ENCODE measurements at places on chromosomes 4 and X.

GRCh38 chrX:17038681-17039161 lies 92.3 kb downstream of the REPS2 start:
- DNase-seq: no peak

DNA sequence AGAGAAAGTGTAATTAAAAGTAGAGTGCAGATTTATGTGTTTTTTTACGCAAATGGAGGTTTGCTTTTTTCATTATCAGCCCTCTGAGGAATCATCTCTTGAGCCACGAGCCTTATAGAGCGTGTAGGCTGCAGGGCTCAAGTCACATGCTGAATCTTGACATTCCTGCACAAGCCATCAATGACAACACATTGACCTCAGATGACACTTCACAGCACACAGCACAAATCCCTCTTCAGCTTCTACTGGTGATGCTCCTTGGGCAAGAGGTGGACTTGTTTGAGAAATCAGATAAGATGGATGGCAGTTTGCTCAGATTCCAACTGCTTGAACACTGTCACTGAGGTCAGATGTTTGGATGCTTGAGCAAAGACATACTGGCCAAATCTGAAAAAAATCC lies 250.6 kb downstream of the SNCA start:
- DNase-seq: no peak

GRCh38 chr4:142379277-142380051 lies 466.6 kb downstream of the INPP4B start:
- DNase-seq: no peak

DNA sequence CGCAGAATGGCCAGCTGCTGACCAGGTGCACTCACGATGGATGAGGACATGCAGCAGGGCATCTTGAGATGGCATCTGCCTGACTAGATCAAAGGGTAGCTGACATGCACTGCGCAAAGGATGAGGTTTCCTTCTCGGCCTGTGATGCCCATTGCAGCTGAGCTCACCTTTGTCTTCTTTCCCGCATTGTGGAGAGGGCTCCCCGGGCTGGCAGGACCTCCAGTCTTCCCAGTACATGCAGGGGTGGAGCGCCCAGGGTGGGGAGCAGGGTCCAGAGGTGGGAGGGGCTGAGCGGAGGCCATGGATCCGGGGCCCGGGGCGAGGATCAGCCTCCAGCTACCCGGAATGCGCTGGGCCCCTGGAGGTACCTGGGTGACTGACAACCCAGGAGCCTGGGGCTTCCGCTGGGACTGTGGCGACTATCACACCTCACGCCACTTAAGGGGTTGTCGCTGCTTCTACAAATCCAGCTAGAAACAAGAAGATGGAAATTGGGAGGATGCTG lies 12.0 kb downstream of the TREX2 start:
- no peak for DNase-seq

DNA sequence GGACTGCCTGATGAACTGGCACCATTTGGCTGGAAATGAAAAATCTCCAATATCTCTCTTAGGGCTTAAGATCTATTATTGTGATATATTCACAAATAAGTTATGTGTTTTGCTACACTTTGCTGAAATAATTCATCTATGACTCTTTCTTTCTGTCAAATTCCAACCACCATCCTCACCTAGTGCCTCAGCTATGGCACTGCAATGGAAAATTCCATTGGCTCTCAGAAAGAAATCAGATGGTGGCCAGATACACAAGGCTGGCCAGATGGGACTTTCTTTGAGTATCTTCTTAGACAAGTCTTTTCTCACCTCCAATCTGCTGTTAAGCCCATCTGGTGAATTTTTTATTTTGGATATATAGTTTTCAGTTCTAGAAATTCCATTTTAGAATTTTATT lies 28.0 kb downstream of the NAT8L start:
- no peak for DNase-seq

DNA sequence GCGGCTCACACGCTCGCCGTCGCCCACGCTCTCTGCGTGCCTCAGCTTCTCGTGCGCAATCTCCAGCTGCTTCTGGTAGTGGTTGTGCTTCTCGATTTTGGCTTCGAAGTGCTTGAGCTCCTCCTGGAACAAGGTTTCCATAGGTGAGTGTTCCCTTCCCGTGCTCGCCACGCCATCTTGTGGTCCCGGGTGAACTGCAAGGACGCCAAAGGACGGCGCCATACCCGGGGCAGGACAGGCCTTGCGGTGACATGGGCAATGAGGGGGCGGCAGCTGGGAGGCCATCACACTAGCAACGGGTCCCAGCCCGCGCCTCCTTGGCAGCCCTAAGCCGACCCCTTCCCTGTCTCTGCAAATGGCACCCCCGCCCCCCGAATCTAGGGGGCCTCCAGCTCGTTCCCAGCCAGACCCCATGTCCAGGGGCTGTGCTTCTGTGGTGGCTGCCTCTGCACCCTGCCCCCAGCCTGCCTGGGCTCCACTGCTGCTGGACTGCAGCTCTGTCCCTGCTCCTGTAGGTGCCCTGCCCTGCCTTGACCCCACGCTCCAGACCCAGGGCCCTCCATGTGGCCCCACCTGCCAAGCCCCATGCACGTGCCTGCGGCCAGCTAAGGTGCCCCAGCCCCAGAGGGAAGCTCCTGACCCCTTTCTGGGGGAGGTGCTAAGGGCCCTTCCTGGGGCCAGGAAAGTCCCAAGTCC lies 17.3 kb downstream of the LRPAP1 start:
- peak; percentile 56 for DNase-seq

DNA sequence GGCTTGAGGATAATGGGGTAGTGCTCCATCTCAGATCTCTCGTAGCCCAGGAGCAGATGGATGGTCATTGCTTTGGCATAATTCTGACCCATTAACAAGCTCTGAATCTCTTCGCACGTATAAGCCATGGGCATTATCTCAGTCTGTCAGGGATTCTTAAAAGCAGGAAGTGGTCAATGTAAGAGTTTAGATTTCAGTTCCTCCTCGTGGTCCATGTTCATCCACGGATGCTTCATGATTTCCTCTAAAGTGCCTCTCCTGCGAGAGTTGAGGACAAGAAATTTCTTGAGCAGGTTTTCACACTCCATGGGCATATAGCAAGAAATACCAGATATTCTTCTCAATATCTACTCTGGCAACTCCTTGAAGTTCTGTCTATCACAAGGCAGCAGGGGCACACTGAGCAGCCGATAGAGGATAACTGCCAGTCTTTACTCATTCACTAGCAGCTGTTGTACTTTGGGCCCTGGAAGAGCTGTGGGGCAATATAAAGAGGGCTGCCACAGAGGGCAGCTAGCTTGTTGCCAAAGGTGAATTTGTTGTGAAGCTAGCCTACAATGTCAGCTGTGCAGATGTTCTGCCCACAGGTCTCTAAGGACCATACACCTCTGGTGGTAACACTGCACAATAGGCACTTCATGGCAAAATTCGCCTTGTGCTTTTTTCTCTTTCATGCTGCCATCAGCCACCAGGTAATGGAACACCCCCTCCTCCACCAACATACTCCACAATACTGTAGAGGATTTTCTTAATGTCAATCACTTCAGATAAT lies 52.0 kb upstream of the WDR17 start:
- DNase-seq: no peak

- DNase-seq: no peak
Measured at GRCh38 chr4:107631560-107631959, 88.5 kb downstream of the PAPSS1 start.

DNA sequence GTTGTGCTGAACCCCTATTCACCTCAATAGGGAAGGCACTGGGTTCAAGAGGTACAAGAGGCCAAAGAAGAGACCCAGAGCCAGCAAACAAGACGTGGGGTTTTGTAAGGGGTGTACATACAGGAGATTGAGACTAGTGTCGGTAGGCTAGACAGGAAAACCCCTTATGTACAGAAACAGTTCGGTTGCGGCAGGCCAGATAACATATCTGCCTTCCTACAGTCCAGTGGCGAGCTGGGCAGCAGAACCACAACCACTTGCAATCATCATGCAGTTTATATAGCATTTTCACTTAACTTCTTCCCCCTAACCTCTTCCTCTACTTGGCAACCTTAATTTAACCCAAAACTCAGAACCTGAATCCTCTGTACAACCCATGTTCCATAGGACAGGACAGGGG lies 422.2 kb downstream of the PDHA2 start:
- DNase-seq: no peak

DNA sequence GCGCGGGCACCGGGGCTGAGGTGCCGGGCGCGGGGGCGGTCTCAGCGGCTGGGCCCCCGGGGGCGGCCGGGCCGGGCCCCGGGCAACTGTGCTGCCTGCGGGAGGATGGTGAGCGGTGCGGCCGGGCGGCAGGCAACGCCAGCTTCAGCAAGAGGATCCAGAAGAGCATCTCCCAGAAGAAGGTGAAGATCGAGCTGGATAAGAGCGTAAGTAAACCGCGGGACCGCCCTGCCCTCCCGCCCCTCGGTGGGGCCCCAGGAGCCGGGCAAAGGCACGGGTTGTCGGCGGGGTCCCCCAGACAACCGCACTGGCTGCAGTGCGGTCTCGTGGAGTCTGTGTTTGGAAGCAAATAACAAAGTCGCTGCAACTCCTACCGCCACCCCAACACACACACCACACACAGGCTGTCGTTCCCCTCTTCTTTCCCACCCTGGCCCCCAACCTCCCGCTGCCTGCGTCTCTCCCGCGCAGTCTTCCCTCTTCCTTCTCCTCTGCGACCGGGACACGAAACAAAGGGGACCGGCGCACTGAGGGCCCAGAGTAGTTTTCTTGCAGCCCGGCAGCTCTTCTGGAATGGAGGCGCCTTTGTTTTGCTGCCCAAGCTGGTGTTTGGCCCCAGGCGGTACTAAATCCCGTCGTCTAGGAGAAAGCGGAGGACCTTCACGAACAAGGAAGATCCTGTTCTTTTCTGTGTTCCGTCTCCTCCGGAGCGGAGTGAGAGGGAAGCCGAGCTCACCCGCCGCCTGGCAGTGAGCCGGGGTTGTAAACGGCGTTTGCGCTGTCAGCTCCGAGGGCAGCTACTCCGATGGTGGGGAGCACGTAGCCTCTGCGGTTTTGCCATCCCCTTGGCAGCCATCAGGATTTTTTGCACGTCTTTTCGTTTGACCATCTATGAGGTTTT lies 788 bp downstream of the SAP30 start:
- peak; percentile 83 for DNase-seq

DNA sequence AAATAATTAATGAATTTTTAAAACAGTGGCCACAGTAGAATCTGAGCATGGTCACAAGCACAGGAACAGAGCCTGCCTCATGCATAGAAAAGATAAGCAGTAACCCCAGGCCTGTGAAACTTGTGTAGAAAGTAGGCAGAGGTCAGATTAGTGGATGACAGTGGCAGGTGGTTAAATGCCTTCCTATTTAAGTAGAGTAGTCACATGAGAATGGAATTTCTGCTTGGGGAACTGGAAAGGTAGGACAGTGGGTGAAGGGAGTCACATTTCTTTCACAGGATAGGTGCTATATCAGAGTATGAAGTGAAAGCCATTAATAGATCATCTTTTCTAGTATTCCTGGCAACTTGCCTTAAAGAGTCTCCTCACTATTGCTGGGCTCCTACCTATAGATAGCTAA lies 34.9 kb upstream of the ASB12 start:
- DNase-seq: no peak

- no peak for DNase-seq
Measured at GRCh38 chr4:79492148-79492547, 84.1 kb upstream of the GK2 start.

GRCh38 chr4:105976915-105977314 lies 81.6 kb downstream of the NPNT start:
- DNase-seq: no peak

GRCh38 chr4:40601641-40602040 lies 28.0 kb downstream of the RBM47 start:
- DNase-seq: peak; percentile 23

DNA sequence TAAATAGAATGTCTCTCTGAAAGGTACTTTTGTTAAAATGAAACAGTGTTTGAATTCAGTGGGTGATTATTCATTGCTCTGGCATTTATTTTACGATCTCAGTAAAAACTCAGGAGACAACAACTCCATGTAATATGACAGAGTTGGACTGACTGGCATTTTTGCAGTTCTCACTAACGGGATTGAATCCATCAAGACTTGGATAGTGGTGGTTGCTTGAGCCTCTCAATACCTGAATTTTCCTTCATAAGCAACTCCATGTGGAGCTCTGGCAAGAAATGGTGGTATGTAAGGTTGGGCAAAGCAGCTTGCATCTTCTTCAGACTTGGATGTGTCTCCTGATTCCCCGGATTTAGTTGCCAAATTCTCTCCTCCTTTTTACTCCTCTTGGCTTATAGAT lies 72.7 kb downstream of the FRMPD4 start:
- DNase-seq: no peak

GRCh38 chr4:74062953-74063352 lies 24.5 kb upstream of the CXCL3 start:
- no peak for DNase-seq

- no peak for DNase-seq
Measured at GRCh38 chr4:154467886-154468285, 23.7 kb downstream of the DCHS2 start.

- no peak for DNase-seq
Measured at GRCh38 chrX:72713130-72713529, 976 bp downstream of the PHKA1 start.

- no peak for DNase-seq
Measured at GRCh38 chr4:57051095-57051494, 59.1 kb downstream of the IGFBP7 start.

- no peak for DNase-seq
Measured at GRCh38 chrX:110280954-110281353, 36.9 kb downstream of the AMMECR1 start.

DNA sequence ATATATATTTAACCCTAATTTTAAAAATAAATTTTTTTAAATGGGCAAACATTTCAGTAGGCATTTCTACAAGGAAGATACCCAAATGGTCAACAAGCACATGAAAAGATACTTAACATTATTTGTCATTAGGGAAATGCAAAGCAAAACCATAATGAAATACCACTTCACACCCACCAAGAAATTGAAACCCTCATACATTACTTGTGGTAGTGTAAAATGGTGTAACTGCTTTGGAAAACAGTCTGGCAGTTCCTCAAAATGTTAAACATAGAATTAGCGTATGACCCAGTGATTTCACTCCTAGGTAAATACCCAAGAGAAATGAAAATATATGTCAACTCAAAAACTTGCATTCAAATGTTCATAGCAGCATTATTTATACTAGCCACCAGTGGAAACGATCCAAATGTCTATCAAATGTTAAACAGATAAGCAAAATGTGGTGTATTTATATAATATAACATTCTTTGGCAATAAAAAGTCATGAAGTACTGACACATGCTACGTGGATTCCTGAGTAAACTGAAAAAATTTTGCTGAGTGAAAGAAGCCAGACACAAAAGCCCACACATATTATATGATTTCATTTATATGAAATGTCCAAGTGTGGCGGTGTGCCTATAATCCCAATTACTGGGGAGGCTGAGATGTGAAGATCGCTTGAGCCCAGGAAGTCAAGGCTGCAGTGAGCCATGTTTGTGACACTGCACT lies 16.6 kb downstream of the TRIM2 start:
- DNase-seq: no peak

- DNase-seq: no peak
Measured at GRCh38 chr4:99078931-99079624, 9.5 kb downstream of the ADH5 start.

DNA sequence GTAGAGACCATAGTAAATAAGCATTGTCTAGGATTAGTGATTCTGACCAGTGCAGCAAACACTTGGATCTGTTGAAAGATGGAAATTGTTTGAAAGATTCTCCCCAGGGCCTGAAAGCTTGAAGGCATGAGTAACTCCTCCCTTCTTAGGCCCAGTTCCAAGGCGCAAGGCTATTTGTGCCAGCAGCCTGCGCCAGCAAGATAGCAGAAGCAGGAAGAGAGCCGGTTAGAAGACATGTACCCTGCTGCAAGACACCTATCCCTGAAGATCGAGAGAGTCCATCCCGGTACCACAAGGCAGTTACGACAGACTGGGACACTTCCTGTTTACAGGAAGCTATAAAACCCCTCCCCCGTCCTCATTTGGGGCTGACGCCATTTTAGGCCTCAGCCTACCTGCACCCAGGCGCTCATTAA lies 72.4 kb upstream of the JADE1 start:
- no peak for DNase-seq

- DNase-seq: no peak
Measured at GRCh38 chr4:15239866-15240265, 188.0 kb upstream of the C1QTNF7 start.

All from neural progenitor cell (in vitro differentiated cells).